ENCODE measurements at places on chromosomes 3 and 15.

DNA sequence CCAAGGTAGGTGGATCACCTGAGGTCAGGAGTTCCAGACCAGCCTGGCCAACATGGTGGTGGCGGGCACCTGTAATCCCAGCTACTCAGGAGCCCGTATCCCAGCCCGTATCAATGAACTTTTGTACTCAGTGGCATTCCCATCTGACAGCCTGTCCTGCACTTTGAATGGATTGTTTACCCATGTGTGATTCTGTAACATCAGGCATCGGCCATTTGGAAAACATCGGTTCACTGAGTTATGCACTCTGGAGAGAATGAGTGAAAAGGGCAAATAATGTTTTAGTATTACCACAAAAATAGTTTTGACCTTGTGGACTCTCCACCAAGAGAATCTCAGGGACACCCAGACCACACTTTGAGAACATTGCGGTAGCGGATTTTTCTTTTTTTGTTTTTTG lies 13.6 kb downstream of the KLHL25 start:
- no peak for DNase-seq

GRCh38 chr3:165641569-165642310 lies 195.5 kb downstream of the BCHE start:
- DNase-seq = no peak

GRCh38 chr3:157632075-157632474 lies 128.9 kb upstream of the VEPH1 start:
- no peak for DNase-seq

GRCh38 chr3:195760345-195761122 lies 39.8 kb downstream of the MUC20 start:
- no peak for DNase-seq

DNA sequence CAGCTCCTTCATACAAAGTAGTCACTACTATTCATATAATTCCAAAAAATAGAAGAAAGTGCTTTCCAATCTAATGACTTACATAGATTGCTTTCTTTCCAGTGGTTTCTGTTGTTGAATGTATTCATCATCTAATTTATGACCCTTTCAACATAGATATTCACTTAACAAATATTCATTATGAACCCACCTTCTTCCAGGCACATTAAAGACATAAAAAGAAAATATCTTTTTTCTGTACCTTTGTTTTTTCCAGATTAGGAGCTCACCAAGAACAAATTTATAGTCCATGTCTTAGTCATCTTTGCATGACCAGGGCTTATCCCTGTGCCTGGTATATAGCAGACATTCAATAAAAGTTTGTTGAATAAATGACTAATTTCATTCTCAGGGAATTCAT lies 32.4 kb upstream of the PDZRN3 start:
- DNase-seq = no peak

DNA sequence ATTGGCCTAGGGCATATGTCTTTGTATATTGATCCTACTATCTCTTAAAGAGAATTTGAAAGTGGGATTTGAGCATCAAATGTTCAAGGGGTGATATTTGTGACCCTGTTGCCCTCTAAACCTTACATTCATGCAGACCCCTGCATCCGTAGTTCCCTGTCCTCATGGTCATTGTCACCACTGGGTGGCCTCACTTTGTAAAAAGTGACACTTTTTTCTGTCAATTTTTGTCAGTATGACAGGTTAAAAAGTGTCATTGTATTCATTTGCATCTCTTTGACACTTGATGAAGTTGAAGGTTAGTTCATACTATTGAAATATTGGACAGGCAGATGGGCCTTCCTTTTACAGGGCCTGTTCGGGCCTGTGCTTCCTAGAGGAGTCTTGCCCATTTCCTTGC lies 12.3 kb upstream of the KLF15 start:
- DNase-seq = no peak

- no peak for DNase-seq
Measured at GRCh38 chr3:57169108-57169507, 4.0 kb upstream of the IL17RD start.

- no peak for DNase-seq
Measured at GRCh38 chr3:61518590-61518989, 42.8 kb upstream of the PTPRG start.

DNA sequence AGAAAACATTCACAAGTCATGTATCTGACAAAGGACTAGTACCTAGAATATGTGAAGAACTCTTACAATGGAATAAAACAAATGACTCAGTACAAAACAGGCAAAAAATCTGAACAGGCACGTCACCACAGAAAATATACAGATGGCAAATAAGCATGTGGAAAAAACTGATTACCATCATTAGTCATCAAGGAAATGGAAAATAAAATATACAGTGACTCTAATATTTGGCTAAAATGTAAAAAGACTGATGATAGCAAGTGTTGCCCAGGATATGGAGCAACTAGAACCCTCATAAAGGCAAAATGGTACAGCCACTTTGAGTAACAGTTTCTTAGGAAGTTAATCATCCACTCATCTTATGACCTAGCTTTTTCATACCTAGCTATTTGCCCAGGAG lies 95.8 kb upstream of the ABHD17C start:
- DNase-seq = peak; percentile 81

- no peak for DNase-seq
Measured at GRCh38 chr3:153463895-153464294, 301.9 kb downstream of the RAP2B start.

GRCh38 chr3:12837295-12837986 lies 3.9 kb downstream of the RPL32 start:
- DNase-seq = no peak

DNA sequence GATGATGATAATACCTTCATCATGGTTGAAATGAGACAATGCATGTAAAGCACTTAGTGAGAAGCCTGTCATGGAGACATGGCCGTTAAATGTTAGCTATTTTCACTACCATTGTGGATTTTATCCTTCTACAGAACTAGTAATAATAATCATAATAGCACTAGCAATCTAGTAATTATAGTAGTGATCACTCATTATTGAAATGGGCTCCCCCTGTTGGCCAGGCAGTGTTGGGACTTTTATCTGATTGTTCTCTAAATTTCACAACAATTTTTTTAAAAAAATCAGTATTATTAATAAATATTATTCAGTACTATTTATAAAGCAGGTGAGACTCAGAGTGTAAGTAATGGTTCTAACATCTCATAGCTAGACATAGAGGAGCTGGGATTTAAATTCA lies 396.3 kb downstream of the IL5RA start:
- DNase-seq = no peak

DNA sequence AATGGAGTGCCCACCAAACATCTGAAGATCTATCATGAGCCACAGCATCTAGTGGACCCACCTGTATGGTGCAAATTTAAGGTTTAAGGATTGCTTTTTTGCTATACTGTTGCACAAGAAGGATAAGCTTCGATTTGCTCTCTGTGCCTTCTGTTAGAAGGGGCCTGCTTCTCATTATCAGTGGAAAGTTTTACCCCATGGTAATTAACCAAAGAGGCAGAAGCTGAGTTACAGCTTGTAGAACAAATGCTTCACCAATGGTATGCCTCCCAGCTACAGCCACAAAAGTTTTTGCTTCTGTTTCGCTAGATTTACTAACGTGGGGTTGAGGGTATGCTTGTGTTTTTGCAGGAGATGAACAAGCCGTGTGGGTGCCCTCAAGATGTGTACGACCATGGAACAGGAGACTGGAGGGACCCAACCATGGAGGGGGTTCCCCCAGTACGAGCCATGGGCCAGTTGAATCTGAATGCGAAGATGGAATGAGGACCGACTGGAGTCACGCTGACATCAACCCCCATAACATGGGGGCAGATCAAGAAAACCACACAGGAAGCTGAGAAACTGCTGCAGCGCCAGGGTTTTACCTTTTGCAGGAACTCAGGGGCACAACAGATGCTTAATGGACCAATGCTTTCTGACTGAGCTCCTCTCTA lies 43.5 kb downstream of the ACAD9 start:
- DNase-seq = no peak

DNA sequence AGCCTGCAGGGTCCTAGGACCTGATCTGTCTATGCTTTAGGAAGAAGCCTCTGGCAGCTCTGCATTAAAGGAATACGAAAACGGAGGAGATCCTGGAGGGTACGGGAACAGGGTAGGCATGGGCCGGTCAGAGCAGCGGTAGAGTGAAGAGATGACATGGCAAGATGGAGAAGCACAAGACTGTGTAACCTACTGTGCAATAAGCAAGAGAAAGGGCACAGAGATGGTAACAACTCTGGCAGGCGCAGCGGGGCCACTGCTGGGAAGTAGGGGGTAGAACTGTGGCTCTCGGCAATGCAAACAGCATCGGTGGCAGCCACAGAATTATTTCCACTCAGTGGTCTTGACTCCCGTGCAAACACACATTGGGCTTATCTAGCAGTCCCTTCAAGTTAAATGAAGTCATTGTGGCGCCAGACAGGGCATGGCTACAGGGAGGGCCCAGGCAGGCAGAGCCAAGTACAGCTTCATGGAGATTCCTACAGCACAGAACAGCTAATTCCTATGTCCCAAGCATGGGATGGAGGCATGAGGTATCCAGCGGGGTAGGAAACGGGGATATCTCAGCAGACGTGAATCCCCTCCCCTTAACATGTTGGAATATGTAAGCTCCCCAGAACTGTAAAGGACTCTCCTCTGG lies 28.8 kb downstream of the WHAMM start:
- DNase-seq = no peak

- no peak for DNase-seq
Measured at GRCh38 chr3:11626084-11626463, 17.6 kb downstream of the VGLL4 start.

- peak; percentile 13 for DNase-seq
Measured at GRCh38 chr15:77840991-77841775, 208.5 kb upstream of the LINGO1 start.

GRCh38 chr3:158267015-158267414 lies 157.1 kb downstream of the RSRC1 start:
- DNase-seq = no peak

- DNase-seq = no peak
Measured at GRCh38 chr3:50008931-50009330, 69.0 kb downstream of the RBM6 start.

GRCh38 chr3:107561980-107562379 lies 39.2 kb downstream of the BBX start:
- DNase-seq = no peak

DNA sequence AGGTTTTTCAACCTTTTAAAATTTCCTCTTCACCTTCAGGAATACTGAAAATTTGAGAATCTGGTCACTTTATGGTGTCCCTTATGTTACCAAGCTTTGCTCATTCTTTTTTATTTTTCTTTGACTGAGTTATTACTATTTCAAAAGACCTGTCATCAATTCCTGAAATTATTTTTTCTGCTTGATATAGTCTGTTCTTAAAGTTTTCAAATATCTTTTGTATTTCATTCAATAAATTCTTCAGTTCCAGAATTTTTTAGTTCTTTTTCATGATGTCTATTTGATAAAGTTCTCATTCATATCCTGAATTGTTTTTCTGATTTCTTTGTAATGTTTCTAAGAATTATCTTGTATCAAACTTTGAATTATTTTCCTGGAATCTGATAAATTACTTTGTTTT lies 63.9 kb downstream of the UQCC5 start:
- no peak for DNase-seq

DNA sequence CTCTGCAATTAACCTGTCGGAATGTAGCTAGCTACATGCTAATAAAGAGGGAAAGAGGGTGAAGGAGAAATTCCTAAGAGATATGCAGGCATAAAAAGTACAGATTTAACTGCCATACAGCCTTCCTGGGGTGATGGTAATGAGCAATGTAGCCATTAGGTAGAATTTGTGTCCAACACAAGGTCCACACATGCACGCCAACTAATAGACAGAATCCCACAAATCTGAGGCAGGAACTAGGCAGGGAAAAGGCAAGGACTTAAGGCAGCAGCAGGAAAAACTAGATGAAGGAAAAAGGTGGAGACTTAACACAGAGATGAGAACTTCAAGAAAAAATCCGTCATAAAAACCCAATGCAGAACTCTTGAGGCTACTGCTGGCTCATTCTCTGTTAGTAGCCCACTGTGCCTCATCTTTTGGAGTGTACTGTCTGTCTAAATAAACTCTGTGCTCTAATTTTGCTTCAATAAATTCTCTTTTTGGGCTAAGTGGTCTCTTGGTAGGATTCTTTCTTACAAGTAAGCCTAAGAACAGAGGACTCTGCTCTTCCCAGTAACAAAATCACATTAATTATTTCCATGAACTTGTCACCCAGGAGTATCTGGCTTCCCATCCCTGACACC lies 81.5 kb downstream of the BTLA start:
- DNase-seq = no peak

DNA sequence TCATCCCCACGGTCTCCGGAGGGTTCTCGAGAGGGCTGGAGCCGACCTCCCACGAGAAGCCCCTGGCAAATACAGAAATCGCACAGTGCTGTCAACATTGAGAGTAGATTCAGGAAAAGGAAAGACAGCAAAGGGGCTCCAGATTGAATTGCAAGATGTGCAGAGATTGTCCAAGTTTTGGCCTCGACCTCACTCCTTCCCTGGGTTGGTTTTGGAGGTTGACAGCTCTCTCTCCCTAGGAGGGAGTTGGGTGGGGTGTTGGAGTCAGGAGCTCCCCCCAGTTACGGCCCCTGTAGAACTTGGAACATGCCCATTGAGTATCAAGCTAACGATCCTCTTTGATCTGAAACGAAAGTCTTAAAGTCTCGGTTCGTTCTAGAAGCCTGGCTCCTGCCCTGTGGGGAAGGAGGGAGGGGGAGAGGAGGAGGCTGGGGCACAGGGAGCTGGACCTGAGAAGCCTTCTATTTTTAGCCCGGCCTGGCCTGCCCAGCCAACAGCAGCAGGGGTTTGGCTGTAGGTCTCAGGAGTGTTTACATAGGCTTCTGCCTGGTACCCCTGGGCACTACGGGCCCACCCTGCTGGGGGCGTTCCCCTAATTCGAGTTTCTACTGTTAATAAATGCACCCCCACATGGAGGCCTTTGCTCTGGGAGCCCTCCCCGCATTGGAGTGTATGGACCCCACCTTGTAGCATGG lies 672 bp upstream of the KY start:
- no peak for DNase-seq

DNA sequence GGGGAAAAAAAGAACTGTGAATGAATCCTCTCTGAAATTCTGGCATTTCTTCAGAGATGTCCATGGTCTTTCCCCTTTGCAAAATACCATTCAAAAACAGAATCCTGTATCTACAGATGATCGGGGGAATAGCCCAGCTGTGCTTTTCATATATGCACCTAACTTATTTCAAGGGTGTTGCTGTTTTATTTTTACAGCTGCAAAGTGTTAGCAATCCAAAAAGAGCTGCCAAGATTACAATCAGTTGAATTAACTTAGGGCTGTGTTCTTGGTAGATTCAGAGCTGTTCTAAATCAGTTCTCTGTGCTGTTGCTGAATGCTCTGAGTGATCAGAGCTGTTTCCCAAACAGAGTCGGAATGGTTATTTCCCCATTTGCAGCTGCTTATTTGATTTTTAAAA lies 175.7 kb upstream of the SEMA6D start:
- no peak for DNase-seq

GRCh38 chr3:16720367-16720940 lies 115.2 kb upstream of the DAZL start:
- no peak for DNase-seq

DNA sequence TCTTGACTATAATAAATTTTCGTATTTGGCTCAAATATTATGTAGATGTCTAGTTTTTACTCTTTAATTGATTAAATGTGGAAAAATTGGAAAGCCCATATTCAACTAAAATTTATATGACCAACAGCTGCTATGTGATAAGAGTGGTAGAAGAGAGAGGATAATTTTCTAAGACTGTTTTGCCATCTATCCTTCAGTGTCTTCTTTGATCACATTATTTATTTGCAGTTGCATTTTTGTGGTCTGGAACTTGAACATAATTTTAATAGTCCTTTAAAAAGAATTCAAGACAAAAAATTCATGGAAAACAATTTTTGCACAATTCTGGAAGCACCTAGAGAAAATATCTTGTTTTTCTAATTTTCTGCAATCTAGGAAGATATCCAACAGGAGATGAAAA lies 213.3 kb upstream of the THBS1 start:
- DNase-seq = no peak

GRCh38 chr3:42701371-42702065 lies 1.1 kb downstream of the HHATL start:
- no peak for DNase-seq

Measured in BJ (cell line).